ENCODE measurements at places on chromosomes 13 and 19. TPM values are rescaled to one million over a fixed set of nuclear protein-coding genes. Genes with fewer than 3 reads are reported as not detected.

DNA sequence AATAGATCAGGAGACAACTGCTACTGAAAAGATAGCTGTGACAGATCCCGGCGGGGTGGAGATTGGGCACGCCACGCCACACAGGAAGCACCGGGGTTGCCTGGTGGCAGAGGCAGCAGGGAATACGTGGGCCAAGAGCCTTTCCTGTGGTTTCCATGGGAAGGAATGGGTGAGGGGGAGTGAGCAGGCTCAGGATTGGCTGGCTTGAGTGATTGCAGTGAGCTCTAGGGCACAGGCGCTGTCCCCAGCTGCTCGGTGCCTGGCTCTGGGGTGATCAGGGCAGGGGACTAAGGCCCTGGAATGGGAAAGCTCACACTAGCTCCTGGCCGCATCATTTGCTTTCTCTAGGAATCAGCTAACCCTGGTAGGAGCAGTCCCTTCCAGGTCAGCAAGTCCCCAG, 166.1 kb downstream of the USP12 start:
- DNase-seq, result no peak

The IL11 gene
- not detected for total RNA-seq

- no peak for DNase-seq
Measured at GRCh38 chr13:99199541-99200431, 868 bp upstream of the UBAC2 start.

DNA sequence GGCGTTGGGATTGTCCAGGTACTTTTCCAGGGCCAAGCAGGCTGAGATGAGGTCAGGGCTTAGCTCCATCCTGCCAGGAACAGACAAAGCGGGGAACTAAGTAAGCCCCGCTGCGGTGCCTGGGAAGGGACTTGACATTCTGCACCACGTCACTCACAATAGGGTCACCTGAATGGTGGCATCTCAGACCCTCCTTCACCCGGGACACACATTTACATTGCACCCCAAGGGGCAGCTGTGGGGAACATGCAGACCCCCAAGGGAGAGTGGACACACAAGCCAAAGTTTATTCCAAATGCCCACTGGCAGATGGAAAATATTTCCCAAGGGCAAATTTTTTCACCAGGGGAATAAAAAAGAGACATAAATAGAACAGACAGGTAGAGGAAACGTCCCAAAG, 20.3 kb upstream of the SPC24 start:
- DNase-seq, result no peak

DNA sequence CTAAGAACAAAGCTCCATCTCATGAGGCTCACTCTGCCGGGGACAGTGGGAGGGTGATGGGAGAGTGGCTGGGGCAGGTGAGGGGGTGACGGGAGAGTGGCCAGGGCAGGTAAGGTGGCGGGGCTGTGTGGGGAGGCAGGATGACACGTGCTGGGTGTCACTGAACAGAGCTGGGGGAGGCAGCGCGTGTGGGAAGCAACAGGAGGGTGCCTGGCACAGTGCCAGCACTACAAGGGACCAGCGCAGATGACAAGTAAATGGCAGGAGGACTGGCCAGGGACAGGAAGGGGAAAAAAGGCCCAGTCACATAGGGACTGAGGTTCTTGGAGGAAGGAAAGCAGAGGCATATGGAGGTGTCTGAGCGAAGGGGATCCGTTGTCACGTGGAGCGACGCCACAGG, 129.9 kb downstream of the RNF17 start:
- DNase-seq, result no peak

DNA sequence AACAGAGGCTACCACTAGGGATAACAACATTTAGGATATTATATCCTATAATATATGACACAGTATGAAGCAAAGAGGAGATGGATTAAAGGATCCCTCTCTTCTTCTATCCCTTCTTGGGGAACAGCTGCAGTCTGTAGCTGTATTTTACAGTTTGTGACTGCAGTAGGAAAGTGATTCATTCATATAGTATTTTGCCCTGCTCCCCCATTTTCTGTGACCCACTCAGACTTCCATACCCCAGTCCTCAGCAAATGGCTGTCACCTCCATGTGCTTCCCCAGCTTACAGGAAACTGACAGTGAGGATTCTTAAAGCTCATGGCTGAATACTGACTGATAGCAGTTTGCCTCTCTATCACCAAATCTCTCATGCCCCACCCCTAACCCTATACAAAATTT, 27.5 kb downstream of the MICU2 start:
- no peak for DNase-seq

The ZNF480 gene
- total RNA-seq, result 11.3 TPM

GRCh38 chr13:95957331-95957730, 95.9 kb downstream of the UGGT2 start:
- DNase-seq, result no peak

- no peak for DNase-seq
Measured at GRCh38 chr19:28330831-28331230, 882.1 kb downstream of the UQCRFS1 start.

- DNase-seq, result no peak
Measured at GRCh38 chr19:3411636-3412035, 45.3 kb downstream of the NFIC start.

GRCh38 chr19:679418-680286, 3.5 kb downstream of the FSTL3 start:
- DNase-seq, result peak; percentile 64

DNA sequence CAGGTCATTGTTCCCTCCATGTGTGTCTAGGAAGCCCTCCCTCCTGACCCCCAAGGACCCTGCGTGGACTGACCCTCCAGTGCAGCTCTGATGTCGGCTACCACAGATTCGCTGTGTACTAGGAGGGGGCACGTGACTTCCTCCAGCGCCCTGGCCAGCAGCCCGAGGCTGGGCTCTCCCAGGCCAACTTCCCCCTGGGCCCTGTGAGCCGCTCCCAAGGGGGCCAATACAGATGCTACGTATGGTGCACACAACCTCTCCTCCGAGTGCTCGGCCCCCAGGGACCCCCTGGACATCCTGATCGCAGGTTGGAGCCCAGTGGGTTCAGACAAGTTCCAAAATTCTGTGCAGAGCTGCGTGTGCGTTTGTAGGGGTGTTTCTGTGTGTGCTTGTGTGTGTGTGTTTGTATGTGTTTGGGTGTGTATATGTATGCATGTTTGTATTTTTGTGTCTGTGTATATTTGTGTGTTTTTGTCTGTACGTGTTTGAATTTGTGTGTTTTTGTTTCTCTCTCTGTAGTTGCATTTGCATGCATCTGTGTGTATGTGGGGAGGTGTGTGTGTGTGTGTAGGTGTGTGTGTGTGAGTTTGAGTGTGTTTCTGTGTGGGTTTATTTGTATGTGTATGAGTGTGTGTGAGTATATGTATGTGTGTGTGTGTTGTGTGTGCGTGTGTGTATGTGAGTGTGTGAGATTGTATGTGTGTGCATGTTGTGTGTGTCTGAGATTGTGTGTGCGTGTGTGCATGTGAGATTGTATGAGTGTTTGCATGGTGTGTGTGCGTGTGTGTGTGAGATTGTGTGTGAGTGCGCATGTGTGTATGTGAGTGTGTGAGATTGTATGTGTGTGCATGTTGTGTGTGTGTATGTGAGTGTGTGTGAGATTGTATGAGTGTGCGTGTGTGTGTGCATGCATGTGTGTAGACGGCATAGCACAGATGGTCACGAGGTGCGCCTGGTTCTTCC, 21.4 kb upstream of the LILRA2 start:
- DNase-seq, result peak; percentile 21

The CLEC11A gene
- 11.2 TPM for total RNA-seq
